ENCODE measurements at places on chromosomes 4 and X. TPM values are rescaled to one million over a fixed set of nuclear protein-coding genes. Genes with fewer than 3 reads are reported as not detected.

The OPN1LW gene
- total RNA-seq: not detected

The CD40LG gene
- 2.1 TPM for total RNA-seq

The FAAH2 gene
- total RNA-seq: 5.1 TPM

The IL1RAPL2 gene
- 0.35 TPM for total RNA-seq

The HSFX1 gene
- total RNA-seq: 0.98 TPM

- DNase-seq: no peak
These were observed 30.5 kb downstream of the AFF1 start for GRCh38 chr4:86965019-86965976.

- DNase-seq: no peak
These were observed 45.9 kb upstream of the NUDT6 start for GRCh38 chr4:122968227-122968812.

DNA sequence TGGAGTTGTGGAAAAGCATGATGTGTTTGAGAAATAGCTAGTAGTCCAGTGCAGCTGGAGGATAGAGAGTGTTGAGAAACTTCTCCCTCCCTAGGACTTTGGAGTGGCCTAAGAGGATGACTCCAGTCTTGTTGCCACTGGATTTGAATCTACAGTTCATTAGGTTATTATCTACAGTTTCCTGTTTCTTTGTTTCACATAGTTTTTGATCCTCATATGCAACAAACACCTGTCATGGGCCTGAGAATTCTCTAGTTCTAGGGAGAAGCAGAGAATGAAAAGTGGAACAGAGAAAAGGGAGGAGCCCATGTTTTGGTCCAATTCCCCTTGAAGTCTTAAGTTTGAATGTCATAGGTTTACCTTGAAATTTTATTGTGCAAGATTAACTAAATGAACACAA lies 73.6 kb upstream of the TBC1D9 start:
- DNase-seq: no peak

- no peak for DNase-seq
These were observed 80.1 kb downstream of the PJA1 start for GRCh38 chrX:69085151-69085550.

DNA sequence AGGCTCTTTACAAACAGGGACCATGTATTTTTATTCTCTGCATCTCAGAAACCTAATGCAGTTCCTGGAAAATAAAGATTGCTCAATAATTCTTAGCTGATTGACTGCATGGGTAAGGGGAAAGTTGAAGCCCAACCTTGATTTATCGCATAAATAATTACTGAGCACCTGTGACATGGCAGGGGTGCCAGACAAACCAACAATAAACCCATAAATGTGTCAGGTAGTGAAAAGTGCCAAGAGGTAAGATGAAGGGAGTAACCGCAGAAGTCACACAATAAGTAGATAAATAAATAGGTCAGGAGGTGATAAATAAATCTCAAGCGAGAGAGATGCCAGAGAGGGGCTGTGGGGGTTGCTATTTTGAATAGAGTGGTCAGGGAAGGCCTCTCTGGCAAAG lies 20.1 kb upstream of the AP1S2 start:
- no peak for DNase-seq

DNA sequence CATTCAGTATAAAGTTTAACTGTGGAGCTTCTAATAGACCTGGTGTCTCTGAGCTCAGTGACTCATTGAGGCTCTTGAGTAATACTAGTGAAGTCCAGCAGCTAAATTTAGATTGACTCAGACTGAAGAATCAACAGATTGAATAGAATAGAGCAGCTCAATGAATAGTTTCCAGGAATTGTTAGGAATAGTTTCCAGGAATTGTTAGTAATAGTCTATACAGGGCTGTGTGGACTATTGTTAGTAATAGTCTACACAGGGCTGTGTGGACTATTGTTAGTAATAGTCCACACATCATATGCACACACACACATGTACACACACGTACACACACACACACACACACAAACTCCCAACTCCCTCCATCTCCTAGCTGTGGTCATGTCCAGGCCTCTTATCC lies 3.0 kb downstream of the GIMD1 start:
- peak; percentile 17 for DNase-seq

DNA sequence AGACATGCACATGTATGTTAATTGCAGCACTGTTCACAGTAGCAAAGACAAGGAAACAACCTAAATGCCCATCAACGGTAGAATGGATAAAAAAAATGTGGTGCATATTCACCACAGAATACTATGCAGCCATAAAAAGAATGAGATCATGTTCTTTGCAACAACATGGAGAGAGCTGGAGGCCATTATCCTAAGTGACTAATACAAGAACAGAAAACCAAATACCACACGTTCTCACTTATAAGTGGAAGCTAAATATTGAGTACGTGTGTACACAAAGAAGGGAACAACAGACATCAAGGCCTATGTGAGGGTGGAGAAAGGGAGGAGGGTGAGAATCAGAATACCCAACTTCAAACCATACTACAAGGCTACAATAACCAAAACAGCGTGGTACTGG lies 17.4 kb upstream of the LNX1 start:
- no peak for DNase-seq

DNA sequence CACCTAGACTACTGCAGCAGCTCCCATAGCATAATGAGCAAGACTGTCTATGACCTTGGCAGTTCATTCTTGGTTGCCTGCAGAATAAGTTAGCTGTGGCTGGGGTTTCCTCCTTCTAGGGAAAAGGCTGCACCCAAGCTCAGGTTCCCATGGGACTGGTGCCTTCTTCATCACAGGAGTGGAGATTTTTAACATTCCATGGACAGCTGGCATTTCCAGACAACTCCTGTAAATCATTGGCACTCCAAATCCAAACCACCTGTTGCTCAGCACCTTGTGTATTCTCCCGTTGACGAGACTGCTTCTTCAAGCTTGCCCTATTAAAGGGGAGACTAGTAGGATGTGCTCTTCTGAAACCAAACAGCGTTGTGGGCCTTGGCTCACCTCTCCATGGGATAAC lies 7.8 kb upstream of the NUP54 start:
- DNase-seq: no peak

DNA sequence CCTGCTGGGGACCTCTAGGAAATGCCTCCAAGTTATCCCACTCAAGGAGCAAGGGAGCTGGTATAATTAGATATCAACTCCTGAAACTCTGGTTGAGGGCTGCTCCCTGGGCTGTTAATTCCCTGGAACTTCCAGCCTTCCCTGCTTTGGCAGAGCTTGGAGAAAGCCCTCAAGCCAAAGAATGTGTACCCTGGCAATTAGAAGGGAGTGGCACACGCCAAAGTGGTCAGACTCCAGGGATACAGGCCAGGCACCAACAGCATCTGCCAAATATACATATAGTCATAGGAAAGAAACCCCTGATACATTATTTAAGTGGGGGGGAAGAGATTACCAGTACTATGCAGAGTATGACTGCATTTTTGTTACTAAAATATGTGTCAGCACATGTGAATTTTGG lies 616.8 kb downstream of the BCOR start:
- DNase-seq: no peak

DNA sequence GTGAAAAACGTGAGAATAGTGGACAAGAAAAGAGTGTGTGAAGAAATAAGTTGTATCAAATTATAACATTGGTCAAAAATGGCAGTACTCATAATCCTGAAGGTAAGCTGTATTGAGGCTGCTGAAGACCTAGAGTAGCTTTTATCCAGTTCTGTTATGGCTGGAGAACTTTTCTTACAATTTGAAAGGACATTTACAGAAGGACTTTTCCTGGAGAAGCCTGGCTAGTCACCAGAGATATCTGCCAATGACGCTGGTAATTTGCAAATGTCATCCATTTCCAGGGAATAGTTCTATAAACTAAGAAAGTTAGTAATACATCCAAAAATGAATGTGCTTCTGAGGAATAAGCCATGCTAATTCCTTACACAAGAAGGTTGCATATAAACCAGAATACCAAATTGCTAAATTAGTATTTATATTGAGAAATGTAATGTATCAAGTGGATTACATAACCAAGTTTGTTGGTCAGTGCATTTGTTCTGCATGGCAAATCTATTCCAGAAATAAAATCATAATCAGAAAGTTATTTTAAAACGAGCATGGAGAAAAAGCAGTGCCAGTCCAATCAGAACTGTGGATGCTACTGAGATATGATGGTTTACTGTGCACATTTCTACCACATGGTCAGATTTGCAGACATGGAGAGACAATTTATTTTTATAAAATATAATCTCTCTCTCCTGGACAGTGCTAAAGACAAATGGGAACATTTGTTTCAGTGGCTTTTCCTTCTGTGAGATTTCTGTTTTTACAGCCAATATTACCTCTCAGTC lies 743.7 kb upstream of the HS3ST1 start:
- no peak for DNase-seq

GRCh38 chrX:150771116-150771515 lies 77.9 kb downstream of the MTMR1 start:
- DNase-seq: no peak

DNA sequence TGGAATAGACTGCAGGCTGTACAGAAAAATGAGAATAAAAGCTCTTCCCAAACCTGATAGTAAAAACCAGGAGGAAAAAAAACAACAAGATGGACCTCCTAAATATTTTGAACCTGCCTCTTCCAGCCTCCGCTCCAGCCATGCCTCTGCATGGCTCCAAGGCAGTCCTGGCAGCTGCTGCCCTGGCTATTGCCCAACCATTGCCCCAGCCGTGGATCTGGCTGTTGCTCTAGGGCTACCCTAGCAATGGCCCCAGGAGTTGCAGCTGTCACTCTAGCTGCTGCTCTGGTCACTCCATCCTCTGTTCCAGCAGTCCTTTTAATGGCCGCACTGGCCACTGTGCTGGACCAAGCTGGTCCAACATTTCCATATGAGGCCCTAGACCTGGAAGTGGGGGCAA lies 1756.0 kb downstream of the C4orf33 start:
- DNase-seq: no peak

DNA sequence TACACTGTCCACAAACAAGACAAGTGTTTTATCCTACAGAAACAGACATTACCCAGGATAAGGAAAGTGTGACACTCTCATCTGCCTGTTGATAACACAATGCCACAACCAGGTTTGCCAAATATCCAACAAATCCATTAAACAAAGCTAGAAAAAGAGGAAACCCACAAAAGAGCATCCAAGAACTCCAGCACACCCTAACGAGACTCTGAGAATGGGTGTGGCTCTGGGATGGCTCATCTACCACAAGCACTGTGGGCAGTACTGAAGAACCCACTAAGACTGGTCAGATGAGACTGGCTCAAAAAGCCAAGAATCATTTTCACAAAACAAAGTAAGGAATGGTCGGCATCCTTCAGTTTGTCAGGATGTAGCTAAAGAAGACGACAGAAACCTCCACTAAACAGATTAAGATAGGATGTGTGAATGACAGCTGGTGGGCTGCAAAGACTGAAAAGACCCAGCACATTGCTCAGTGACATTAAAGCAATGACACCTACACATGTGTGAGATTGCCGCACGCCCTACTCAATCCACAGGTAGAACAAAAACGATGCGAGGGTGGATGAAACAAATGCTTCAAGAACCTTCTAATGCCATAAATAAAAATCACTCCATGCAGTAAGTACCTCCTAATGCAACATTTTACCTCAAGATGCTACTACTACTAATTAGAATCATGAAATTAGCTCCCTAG lies 14.7 kb downstream of the ATP8A1 start:
- DNase-seq: no peak

DNA sequence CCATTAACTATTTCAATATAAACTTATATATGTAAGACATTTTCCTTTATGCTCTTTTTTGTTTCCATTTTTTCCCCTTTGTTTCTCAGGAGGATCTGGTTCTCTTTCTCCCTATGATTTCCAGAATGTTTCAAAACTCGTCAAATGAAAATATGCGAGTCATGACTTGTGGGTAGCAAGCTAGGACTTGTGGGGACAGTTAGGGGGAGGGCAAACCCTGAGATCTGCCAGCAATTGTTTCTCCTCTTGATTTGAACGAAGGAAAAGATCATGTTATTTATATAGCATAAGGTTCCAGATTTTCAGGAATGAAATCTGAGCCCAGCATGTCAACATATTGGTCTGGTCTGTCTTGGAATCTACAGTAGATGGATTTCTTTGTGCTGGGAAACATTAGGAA lies 28.9 kb upstream of the GPC4 start:
- DNase-seq: no peak

DNA sequence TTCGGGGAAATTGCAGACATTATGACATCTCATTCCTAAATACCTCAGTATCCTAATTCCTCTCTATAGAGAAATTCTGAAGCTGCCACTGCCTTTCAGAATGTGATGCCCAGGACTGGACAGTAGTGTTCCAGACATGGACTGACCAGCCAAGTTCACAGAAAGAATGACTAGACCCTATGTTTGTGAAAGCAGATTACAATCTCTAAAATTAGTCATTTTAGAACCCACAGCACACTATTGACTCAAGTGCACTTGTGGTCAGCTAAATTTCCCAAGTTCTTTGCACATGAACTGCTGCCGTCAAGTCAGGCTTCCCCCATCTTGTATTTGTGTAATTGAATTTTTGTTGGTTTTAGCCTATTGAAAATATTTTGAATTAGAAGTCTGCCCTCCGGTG lies 81.0 kb upstream of the ESX1 start:
- DNase-seq: no peak

DNA sequence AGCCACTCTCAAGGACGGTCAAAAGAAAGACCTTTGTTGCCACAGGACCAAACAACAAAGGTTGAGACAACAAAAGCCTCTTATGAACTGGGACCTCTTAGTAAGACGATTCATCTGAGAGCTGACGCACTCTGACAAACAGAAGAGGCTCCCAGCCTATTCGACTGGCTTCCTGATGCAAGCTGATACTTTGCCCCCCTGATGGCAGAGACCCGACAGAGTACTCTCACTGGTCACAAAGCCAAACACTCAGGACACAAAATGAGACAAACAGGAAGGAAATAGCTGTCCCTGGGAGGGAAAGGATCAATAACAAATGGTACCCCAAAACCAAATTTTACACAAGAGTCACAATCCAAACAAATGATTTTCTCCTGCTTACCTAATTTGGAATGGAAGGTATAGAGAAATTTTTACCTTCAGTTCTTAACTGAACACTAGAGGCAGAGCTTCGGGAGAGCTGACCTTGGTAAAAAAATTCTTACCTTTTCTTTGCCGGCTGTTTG lies 75.2 kb upstream of the PLAC8 start:
- no peak for DNase-seq

GRCh38 chr4:40121515-40121914 lies 64.9 kb downstream of the N4BP2 start:
- DNase-seq: no peak

- DNase-seq: no peak
These were observed 143.9 kb downstream of the PDGFRA start for GRCh38 chr4:54372951-54373350.

DNA sequence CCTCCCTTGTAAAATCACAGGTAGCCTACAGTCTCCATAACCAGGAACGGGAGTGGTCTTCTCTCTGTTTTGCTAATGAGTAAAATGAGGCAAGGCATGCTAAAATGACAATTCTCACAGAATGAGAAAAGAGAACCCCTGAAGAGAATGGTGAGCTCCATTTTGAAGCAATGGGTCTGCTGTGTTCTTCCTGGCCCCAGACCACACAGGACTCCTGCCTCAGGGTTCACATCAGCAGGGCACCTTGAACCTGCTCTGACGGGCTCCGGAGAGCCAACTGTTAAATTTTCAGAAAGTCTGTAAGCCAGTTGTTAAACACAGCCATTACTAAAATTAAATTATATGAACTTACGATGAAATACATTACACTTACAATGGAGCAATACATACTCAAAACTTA lies 32.1 kb upstream of the RBM47 start:
- no peak for DNase-seq

- DNase-seq: no peak
These were observed 40.0 kb downstream of the TMEM144 start for GRCh38 chr4:158250321-158250720.

- DNase-seq: no peak
These were observed 99.3 kb upstream of the EGFL6 start for GRCh38 chrX:13469963-13470684.

- no peak for DNase-seq
These were observed 85.3 kb upstream of the SLC4A4 start for GRCh38 chr4:71253545-71253944.
